Karpas-422 (cell line): ENCODE measurements at places on chromosomes 1 and 21. TPM values are rescaled to one million over a fixed set of nuclear protein-coding genes. Genes with fewer than 3 reads are reported as not detected.

DNA sequence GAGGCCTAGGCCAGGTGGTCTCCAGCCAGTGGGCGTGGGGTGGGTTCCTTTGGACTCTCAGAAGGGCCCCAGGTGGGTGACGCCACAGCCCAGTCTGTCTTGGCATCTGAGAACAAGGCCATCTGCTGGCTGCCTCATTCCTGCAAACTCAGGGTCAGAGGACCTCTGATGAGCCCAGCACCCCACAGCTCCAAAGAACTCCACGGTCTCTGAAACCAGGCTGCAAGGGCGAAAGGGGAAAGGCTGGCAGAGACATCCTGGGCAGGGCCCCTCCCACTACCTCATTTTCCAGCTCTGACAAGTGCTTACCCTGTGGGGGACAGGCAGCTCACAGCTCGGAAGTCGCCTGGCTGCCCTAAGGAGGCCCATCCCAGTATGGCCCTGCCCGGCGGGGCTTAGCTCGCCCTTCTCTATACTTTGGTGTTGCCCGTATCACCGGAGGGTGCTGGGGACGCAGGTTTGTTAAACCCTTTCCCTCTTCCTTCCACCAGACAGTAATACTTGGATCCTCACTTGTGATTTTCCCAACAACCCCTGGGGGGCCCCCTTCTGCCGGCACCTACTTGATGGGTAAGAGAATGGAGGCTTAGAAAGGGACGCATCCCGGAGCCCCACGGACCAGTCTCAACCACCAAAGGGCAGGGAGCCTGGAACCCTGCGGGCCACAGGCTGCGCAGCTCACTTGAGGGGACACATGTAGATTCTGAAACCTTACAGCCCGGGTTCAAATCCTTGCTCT is 10.9 kb upstream of the EDN2 start:
- H3K36me3 ChIP-seq = no peaks in the 10 kb centered on the region
- no peaks in the 10 kb centered on the region for H3K27me3 ChIP-seq
- no peak for DNase-seq

DNA sequence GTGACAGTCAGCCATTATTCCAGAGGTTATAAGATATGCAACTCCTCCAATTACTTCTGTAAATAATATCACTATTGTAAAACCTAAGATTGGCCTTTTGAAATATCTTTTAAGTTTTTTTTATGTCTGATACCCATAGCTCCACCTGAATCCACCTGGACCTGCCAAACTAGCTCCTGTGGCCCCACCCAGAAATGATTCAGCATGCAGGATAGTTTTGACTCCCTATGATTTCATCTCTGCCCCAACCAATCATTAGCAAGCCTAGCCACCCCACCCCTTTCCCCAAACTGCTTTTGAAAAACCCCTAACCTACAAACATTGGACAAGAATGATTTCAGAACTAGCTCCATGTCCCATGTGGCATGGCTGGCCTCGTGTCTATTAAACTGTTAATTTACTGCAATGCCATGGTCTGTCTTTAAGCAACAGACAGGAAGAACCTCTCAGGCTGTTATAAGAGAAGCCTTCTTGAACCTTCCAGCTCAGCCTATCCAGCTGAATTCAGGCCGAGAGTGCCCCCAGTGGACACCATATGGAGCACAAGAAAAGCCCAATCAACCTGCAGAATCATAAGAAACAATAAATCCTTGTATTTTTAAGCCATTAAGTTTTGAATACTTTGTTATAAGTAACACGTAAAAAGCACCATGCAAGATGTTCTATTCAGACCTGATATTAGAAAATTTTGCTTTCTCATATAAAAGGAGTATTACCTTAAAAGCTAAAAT is 263.0 kb upstream of the ZRANB2 start:
- no peaks in the 10 kb centered on the region for H3K4me1 ChIP-seq
- no peaks in the 10 kb centered on the region for H3K27me3 ChIP-seq
- H3K4me3 ChIP-seq = no peak overlapping the region

DNA sequence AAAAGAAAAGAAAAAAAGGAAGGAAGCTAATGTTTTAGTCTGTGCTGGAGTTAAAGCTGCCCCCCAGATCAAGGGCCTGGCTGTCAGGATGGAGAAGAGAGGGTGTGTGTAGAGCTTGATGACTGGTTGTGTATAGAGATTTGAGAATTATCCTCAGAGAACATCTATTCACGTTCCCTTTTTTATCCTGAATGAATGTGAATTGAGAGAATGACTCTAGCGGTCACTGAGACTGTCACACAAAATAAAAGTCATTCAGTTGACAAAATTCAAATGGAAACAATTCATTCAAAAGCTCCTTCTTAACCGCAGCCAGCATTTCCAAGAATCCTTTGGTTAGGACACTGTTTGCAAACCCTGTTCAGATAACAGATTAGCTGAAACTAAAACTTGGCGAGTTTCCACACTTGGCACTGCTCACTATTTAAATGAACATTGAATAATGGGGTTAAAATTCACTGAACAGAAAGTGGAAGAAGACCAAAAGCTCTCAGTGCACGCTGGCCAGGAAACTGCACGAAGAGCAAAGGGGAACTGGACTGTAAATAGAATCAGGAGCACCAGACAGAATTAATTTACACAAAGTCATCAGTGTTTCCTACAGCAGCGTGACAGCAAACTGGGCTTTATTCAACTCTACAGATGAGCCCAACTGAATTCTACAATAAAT is 13.6 kb upstream of the FAM89A start:
- no peaks in the 10 kb centered on the region for H3K36me3 ChIP-seq
- no peak overlapping the region for H3K27ac ChIP-seq
- peak; percentile 51 for DNase-seq
- no peaks in the 10 kb centered on the region for H3K27me3 ChIP-seq
- peaks cover 9% of the 10 kb centered on the region for H3K4me1 ChIP-seq

The ADAM30 gene
- total RNA-seq = not detected in 2 replicates

The CYYR1 gene
- not detected in 2 replicates for total RNA-seq
